NCI-H1694 (cell line): ENCODE measurements at places on chromosomes 2 and 18.

GRCh38 chr2:11343650-11344341 is 640 bp downstream of the ROCK2 start:
- peak; percentile 38 for DNase-seq

- DNase-seq, result no peak
Measured at GRCh38 chr18:10121786-10122515, 208.1 kb downstream of the VAPA start.

- DNase-seq, result no peak
Measured at GRCh38 chr2:14157816-14158215, 474.7 kb upstream of the LRATD1 start.

GRCh38 chr2:205650450-205650849 is 31.9 kb upstream of the NRP2 start:
- no peak for DNase-seq

GRCh38 chr2:953975-954686 is 3.5 kb downstream of the SNTG2 start:
- DNase-seq, result no peak

DNA sequence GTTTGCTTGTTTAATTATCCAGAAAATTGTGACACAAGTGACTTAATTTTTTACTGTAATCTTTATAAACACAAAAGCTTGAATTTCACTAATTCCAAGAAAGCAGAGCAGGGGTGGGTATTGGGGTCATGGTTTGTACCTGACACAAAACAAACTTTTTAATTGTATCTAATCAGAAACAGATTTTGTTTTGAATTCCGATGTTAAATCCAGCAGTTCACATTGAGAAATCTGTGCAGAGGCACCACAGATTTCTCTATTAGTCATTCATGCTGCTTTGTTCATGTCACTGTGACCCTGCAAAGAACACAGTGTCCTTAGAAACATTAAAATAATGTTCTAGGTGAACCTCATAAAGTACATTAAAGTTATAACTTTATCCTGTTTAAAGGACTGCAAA is 443.4 kb downstream of the NYAP2 start:
- no peak for DNase-seq

- DNase-seq, result no peak
Measured at GRCh38 chr2:193542762-193543161, 1348.0 kb upstream of the TMEFF2 start.
